Right kidney (tissue), 9 donors: ENCODE measurements at places on chromosomes 16 and 17.

- no peak for DNase-seq
Observed at GRCh38 chr17:337022-337420, 15.6 kb downstream of the RPH3AL start.

GRCh38 chr16:73473713-73474112 is 425.8 kb upstream of the ZFHX3 start:
- no peak for DNase-seq

GRCh38 chr16:79599256-79599836 is 1.2 kb downstream of the MAF start:
- no peak for DNase-seq

DNA sequence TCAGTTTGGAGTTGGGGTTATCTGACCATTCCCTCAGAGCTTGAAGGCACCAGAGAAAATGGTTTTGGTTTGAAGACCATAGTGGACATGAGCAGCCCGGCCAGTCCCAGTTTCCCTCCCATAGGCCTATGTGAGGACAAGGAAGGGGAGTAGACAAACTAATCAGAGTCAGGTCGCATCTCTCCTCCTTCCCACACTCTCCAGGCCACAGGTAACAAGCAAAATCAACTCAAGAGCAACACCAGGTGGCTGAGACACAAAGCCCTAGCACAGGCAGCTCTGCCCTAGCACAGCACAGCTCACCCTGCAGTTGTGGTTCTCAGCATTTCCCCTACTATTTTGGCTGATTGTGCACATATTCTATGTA is 7.2 kb downstream of the SUPT4H1 start:
- DNase-seq, result no peak

GRCh38 chr17:16882243-16882925 is 89.5 kb downstream of the TNFRSF13B start:
- DNase-seq, result no peak

- no peak for DNase-seq
Observed at GRCh38 chr17:16814439-16814838, 124.4 kb downstream of the CCDC144A start.
